ENCODE measurements at places on chromosomes 5 and 9.

DNA sequence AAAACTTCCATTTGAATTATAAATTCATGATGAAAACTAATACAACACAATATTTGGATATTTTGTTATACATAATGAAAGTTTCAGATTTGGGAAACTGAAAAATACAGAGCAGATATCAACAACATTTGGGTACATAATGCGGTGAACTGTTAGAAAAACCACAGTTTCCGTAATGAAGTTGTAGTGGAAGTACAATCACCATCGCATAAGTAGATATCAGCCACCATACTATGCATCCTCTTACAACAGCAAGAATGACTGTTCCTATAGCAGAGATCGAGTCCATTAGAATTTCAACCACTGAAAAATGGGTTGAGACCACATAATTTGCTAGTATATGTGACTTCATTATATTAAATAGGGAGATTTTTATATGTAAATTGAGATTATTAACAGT lies 770.2 kb upstream of the DMAC1 start:
- no peak for DNase-seq
- H3K4me1 ChIP-seq = peaks cover 30% of the 10 kb centered on the region
- no peak overlapping the region for H3K4me3 ChIP-seq
- no peaks in the 10 kb centered on the region for H3K27me3 ChIP-seq
- H3K27ac ChIP-seq = no peak overlapping the region
- peaks cover 2% of the 10 kb centered on the region for H3K36me3 ChIP-seq

DNA sequence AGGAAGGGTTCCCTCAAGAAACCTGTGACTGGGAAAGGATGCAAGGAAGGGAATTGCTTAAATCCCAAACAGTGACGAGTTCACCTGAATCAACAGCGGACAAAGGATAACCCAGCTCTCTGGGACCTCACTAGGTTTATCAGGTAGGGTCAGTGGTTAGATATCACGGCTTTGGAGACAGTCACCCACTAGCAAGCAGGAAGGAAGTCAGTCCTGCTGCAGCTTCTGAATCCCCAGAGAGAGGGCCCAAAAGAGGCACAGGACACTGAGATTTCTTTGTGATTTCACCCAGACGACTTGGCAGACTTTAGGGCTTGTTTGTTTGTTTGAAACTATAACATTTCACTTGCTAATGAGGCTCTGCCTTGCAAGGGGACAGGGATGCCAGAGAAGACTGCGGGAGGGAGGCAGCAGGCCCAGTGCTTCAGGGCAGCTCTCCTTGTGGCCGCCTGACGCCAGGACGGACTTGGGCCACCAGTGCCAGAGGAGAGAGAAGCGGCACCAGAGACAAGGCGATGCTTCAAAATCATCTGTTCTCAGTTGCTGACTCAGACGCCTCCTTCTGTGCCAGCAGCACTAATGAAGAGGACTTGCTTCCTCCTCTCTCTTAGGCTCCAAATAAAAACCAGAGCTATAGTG lies 275.6 kb upstream of the SLC30A5 start:
- no peak overlapping the region for H3K4me3 ChIP-seq
- peaks cover 6% of the 10 kb centered on the region for H3K4me1 ChIP-seq
- DNase-seq = no peak
- no peak overlapping the region for H3K27ac ChIP-seq
- no peaks in the 10 kb centered on the region for H3K27me3 ChIP-seq
- no peaks in the 10 kb centered on the region for H3K36me3 ChIP-seq

DNA sequence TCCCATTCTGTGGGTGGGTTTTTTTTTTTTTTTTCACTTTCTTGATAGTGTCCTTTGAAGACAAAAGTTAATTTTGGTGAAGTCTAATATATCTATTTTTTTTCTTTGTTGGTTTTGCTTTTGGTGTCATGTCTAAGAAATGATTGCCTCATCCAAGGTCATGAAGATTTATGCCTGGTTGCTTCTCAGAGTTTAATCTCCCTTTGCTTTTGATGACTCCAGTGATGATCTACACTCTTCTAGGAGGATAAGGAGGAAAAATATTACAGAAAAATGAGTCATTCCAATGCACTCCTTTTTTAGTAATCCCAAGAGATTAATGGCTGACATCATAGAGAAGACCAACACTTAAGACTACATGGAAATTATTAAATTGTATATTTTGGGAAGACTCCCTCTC lies 79.7 kb upstream of the ICE1 start:
- peaks cover 2% of the 10 kb centered on the region for H3K36me3 ChIP-seq
- H3K27me3 ChIP-seq = no peaks in the 10 kb centered on the region
- no peak for DNase-seq
- peaks cover 59% of the 10 kb centered on the region for H3K4me1 ChIP-seq

GRCh38 chr9:13322828-13323550 lies 43.5 kb upstream of the MPDZ start:
- no peak overlapping the region for H3K4me3 ChIP-seq
- peaks cover 12% of the 10 kb centered on the region for H3K36me3 ChIP-seq
- no peaks in the 10 kb centered on the region for H3K27me3 ChIP-seq
- H3K4me1 ChIP-seq = peaks cover 45% of the 10 kb centered on the region

DNA sequence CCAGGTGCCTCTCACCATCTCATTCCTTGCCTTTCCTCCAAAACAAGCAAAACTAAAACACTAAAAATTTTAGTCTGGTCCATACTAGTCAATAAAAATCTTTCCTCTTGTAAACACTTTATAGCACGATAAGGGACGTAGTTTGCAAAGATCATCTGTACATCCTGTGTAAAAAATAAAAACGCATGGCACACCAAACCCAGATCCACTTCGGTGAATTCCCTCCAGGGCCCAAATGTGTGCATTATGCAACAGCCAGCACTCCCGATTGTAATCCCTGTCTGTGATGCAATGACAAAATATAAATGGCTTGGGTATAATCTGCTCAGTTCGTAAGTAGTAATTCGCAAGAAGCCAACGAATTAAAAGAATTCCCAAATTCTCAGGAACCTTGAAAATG lies 1.4 kb downstream of the FAM169A start:
- no peak for DNase-seq
- no peaks in the 10 kb centered on the region for H3K36me3 ChIP-seq
- H3K4me1 ChIP-seq = peaks cover 55% of the 10 kb centered on the region
- peak overlapping the region; percentile 94 for H3K4me3 ChIP-seq

- H3K27me3 ChIP-seq = no peaks in the 10 kb centered on the region
- H3K4me3 ChIP-seq = peak overlapping the region; percentile 70
- DNase-seq = no peak
- H3K36me3 ChIP-seq = no peaks in the 10 kb centered on the region
- H3K27ac ChIP-seq = peak overlapping the region; percentile 91
These were observed 69.4 kb downstream of the C9orf50 start for GRCh38 chr9:129551393-129551973.

DNA sequence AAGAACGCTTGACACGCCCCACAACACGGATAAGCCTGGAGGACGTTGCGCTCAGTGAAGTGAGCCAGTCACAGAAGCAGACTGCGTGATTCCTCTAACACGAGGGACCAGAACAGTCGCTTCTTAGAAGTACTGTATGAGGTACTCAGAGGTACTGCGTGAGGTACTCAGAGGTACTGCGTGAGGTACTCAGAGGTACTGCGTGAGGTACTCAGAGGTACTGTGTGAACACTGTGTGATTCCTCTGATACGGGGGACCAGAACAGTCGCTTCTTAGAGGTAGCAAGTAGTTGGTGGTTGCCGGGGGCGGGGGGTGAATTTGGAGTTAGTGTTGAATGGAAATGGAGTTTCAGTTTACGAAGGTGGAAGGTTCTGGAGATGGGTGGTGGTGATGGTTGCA lies 5.8 kb downstream of the NDUFS6 start:
- H3K4me1 ChIP-seq = peaks cover 7% of the 10 kb centered on the region
- H3K36me3 ChIP-seq = peaks cover 62% of the 10 kb centered on the region
- no peak overlapping the region for H3K4me3 ChIP-seq
- H3K27me3 ChIP-seq = no peaks in the 10 kb centered on the region

DNA sequence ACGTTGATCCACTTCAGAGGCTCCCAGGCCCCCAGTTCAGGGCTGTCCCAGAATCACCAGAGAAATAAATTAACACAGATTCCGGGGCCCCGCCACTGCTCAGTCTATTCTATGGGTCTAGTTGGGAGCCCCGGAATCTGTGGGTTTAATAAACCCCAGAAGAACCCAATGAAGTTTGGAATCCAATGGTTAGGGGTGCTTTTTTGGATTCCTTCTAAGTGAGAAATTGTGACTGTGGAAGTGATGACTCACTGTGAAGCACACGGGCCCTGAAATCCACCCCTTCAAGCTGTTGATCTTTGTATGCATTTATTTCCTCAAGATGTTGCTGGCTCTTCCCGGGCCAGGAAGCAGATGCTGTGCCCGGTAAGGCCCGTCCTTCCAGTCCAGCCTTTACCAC lies 57.3 kb upstream of the SLC28A3 start:
- H3K36me3 ChIP-seq = no peaks in the 10 kb centered on the region
- peaks cover 2% of the 10 kb centered on the region for H3K27me3 ChIP-seq
- peaks cover 6% of the 10 kb centered on the region for H3K4me1 ChIP-seq
- no peak for DNase-seq
- no peak overlapping the region for H3K4me3 ChIP-seq

GRCh38 chr5:120655828-120656435 lies 191.8 kb downstream of the PRR16 start:
- H3K27me3 ChIP-seq = no peaks in the 10 kb centered on the region
- no peak for DNase-seq
- H3K27ac ChIP-seq = no peak overlapping the region
- H3K36me3 ChIP-seq = no peaks in the 10 kb centered on the region

- H3K36me3 ChIP-seq = no peaks in the 10 kb centered on the region
- H3K27ac ChIP-seq = no peak overlapping the region
- H3K4me3 ChIP-seq = no peak overlapping the region
- peaks cover 4% of the 10 kb centered on the region for H3K4me1 ChIP-seq
- DNase-seq = no peak
- H3K27me3 ChIP-seq = no peaks in the 10 kb centered on the region
These were observed 46.2 kb upstream of the RUFY1 start for GRCh38 chr5:179504191-179504590.

GRCh38 chr5:1502046-1502736 lies 21.6 kb downstream of the LPCAT1 start:
- DNase-seq = no peak
- H3K4me3 ChIP-seq = no peak overlapping the region
- no peak overlapping the region for H3K27ac ChIP-seq
- H3K4me1 ChIP-seq = peaks cover 9% of the 10 kb centered on the region
- H3K27me3 ChIP-seq = no peaks in the 10 kb centered on the region

DNA sequence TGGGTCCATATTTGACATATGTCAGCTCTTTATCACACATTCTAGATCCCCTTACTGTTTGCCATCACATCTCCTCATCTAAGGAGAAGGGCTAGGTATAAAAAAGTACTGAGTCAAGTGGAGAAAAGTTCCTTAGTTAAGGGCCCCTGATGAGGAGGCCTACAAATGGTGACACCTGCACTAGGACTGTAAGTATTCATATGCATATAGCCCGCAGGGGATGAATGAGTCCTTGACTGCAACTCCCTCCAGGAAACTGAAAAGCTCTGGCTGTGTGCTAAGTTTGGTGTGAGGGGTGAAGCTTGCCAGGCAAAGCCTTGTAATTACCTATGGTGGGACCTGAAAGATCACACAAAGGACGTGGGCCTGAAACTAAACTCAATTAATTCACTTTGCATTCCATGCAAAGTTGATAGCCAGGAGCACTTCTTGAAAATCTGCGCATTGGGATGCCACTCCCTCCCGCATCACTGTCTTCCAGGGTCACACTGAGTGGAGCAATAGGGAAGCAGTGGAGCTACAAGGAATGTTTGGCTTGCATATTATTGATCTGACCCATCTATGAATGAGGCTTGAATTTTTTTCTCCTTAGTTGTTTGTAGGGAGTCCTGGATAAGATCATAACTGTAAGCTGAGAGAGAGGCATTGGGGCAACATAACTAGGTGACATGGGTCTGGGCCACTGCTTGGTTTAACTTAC lies 11.9 kb upstream of the EQTN start:
- no peak for DNase-seq
- H3K27ac ChIP-seq = no peak overlapping the region
- H3K27me3 ChIP-seq = no peaks in the 10 kb centered on the region

GRCh38 chr9:127166111-127166510 lies 43.7 kb upstream of the ANGPTL2 start:
- DNase-seq = no peak
- H3K4me3 ChIP-seq = no peak overlapping the region
- no peaks in the 10 kb centered on the region for H3K36me3 ChIP-seq
- H3K27me3 ChIP-seq = no peaks in the 10 kb centered on the region
- H3K4me1 ChIP-seq = peaks cover 4% of the 10 kb centered on the region
- H3K27ac ChIP-seq = no peak overlapping the region

DNA sequence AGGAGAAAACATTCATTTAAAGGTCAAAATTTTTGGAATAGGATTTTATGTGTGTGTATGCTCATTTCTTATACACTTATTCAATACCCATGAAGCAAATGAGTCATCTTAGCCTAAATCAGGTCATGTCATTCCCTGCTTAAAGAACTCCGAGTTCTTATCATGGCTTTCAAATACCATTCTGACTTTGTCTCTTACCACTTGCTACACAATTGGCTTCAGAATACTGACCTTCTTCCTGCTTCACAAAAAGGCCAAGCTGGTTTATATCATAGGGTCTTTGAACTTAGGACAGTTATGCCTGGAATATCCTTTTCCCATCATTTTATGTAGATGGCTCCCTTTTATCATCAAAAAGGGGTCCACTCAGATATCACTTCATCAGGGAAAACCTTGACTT lies 652.2 kb upstream of the WWC1 start:
- H3K27ac ChIP-seq = no peak overlapping the region
- no peaks in the 10 kb centered on the region for H3K36me3 ChIP-seq

- H3K27ac ChIP-seq = no peak overlapping the region
- H3K36me3 ChIP-seq = no peaks in the 10 kb centered on the region
- H3K4me3 ChIP-seq = no peak overlapping the region
- peaks cover 56% of the 10 kb centered on the region for H3K27me3 ChIP-seq
- no peak for DNase-seq
These were observed 49.2 kb downstream of the ESM1 start for GRCh38 chr5:54936201-54936600.

DNA sequence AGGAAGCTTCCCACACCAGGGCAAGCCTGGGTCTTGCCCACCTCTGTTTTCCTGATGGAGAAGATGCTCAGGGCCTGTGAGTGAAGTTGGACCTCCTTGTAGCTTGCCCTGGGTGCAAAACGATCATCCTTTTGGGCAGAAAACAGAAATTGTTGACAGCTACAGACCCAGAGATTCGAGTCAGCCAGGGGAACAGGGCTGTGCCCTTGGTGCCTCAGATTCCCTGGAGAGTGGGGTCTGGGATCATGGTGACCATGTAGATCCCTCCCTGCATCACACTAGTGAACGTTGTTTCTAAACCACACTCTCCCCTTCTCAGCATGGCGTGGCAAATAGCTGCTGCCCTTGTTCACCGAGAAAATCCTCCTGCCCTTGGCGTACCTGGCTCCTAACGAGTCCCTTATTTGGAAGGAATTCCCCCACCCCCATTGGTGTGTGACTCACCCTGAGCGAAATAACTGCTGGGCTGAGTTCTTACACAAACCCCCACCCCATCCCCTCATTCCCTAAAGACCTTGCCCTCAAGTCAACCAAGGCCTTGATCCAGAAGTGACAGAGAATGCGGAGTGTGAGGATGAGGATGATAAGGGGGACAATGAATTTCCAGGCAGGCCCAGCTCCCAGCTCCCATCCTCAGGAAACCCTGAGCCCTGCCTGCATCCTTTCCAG lies 1.1 kb upstream of the DCANP1 start:
- H3K4me3 ChIP-seq = no peak overlapping the region
- peaks cover 33% of the 10 kb centered on the region for H3K4me1 ChIP-seq
- peaks cover 14% of the 10 kb centered on the region for H3K27me3 ChIP-seq
- H3K36me3 ChIP-seq = no peaks in the 10 kb centered on the region

- H3K36me3 ChIP-seq = no peaks in the 10 kb centered on the region
- DNase-seq = no peak
- H3K27me3 ChIP-seq = no peaks in the 10 kb centered on the region
- H3K4me1 ChIP-seq = peaks cover 35% of the 10 kb centered on the region
- no peak overlapping the region for H3K4me3 ChIP-seq
These were observed 53.9 kb downstream of the MEF2C start for GRCh38 chr5:88829054-88829453.

Measured in mesothelial cell of epicardium (in vitro differentiated cells).